ENCODE measurements at places on chromosomes 4 and X.

GRCh38 chr4:166838975-166839614 is 395.2 kb downstream of the SPOCK3 start:
- DNase-seq, result no peak

- DNase-seq, result no peak
Measured at GRCh38 chr4:28373601-28374000, 1513.0 kb downstream of the STIM2 start.

DNA sequence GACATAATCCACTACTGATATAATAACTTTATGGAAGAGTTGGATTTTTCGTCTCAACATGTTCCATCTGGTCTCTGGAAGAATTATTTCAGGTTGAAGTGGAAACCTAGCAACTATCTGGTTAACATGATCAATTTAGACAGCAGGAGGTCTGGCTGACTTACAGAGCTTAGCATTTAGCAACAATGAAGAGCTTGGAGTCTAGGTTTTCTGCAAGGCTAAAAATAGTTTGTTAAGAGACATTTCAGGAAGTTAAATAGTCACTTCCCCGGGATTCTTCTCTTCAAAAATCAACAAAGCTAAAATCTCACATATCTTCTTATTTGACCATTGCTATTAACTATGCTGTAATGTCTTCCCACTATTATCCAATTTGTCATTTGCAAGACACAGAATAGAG is 418.6 kb upstream of the DIPK2B start:
- DNase-seq, result no peak

- no peak for DNase-seq
Measured at GRCh38 chr4:119906277-119906676, 160.4 kb downstream of the MAD2L1 start.

DNA sequence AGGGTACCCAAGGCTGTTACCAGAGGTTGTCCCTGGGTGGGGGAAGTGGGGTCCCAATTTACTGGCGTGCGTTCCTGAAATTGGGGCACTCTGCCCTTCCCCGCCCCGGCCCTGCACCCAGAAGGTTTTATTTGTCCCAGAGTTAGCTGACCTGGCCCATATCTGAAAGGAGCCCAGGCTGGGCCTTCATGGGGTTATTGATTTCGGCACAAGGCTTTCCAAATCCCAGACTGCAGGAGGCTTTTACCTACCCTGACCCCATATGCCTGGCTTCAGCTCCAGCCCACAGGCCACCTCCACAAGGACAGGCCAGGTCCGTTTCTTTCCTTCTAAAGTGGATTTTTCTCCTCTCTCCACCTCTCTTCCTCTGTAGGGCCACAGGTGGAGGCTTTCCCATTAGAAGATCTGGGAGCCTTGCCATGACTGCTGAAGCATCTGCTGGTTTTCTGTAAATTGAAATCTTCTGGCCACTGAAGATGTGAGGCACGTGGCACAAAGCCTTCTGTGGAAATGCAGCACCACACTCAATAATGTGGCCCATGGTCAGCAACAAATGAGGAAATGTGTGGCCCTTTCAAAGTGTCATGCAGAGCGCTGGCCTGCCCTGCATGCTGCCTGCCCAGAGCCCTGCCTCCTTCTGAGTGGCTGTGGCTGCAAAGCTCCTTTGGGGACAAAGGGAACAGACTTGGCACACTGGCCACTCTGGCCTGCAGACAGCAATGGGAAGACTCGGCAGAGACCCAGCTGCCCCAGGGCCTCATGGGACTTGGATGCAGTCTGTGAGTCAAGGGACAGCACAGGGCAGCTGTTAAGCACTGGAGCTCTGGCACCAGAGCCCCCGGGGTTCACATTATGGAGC is 43.1 kb upstream of the MTM1 start:
- DNase-seq, result no peak

- DNase-seq, result no peak
Measured at GRCh38 chrX:77114501-77114900, 332.7 kb upstream of the FGF16 start.

GRCh38 chr4:47017494-47017893 is 13.9 kb upstream of the GABRB1 start:
- no peak for DNase-seq

- no peak for DNase-seq
Measured at GRCh38 chrX:153779891-153780677, 757 bp upstream of the SRPK3 start.

DNA sequence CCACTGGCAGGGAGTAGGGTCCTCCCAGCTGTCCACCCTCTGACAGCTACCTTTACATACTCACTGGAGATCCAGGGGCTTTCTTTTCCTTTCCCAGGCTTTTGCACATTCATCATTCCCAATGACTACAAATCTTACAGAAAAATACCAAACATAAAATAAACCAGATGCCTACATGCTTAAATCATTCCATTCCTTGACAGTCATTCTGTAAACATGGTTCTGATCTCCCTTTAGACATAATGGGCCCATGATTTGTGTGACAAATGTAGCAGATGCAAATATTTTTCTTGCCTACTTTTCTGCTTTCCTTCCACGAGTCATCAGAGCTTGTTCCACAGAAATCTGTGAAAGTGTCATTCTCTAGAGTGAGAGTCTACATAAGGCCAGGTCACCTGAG is 207.0 kb downstream of the IDS start:
- DNase-seq, result no peak

DNA sequence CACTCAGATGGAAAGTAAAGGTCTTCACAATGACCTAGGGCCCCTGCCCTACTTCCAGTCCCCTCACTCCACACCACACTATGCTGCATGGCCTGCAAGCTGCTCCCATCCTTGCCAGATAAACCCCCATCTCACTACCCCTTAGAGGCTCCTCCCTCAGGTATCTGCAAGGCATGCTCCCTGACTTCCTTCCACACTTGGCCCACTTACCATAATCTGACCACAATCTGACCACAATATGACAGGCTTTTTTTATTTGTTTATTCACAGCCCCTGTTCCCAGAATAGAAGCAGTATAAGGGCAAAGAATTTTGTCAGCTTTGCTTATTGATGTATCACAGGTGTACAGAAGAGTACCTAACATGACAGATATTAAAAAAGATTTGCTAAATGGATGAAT is 124.7 kb downstream of the CAMK2D start:
- DNase-seq, result no peak

- DNase-seq, result peak; percentile 75
Measured at GRCh38 chrX:13463608-13464007, 105.8 kb upstream of the EGFL6 start.

- DNase-seq, result no peak
Measured at GRCh38 chr4:122346036-122346435, 32.8 kb upstream of the ADAD1 start.

- DNase-seq, result peak; percentile 82
Measured at GRCh38 chrX:125205918-125206665, 113.6 kb upstream of the TEX13C start.

- no peak for DNase-seq
Measured at GRCh38 chr4:138239491-138239890, 2.7 kb downstream of the SLC7A11 start.

GRCh38 chr4:42566835-42567234 is 90.1 kb downstream of the ATP8A1 start:
- DNase-seq, result no peak

- DNase-seq, result peak; percentile 76
Measured at GRCh38 chr4:78057135-78057599, at the start of gene FRAS1. Gene FRAS1, plus strand, starts transcription at chr4:78057323. Its CDS starts 687 bp downstream, at chr4:78058010.

DNA sequence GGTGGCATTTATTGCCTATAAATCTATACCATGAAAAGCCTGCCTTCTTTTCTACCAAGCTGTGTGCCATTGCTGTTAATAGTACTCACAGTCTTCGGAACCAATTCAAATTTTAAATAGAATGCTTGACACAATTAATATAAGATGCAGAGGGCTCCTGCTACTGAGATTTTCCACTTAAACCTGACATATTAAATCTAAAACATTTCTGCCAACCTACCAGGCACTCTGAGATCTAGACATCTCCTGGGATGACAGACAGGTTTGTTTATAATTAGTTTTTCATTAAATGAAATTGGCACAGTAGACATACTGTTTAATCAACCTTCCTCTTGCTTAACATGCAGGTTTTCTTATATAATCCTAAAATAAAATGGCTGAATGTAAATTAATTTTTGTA is 117.3 kb upstream of the CBR4 start:
- no peak for DNase-seq

- DNase-seq, result no peak
Measured at GRCh38 chr4:122576261-122577188, 44.3 kb downstream of the IL21 start.

GRCh38 chr4:20354120-20354519 is 102.4 kb downstream of the SLIT2 start:
- DNase-seq, result no peak

- peak; percentile 13 for DNase-seq
Measured at GRCh38 chrX:43949669-43950068, 23.5 kb downstream of the NDP start.

DNA sequence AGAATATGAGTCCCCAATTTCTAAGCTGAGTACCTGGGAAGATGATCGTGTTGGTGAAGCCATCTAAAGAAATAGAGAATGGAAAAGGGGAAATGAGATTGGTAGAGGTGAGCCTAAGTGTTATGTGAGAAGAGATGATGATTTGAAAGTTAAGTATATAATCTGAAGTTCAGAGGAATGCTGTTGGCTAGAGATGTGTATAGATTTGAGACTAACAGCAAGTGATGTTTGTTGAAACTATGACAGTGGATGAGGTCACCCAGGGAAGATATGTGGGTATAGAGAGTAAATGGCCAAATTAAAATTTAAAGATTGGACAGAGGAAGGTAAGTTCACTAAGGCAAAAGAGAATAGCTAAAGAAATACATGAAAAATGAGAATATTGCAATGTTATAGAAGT is 324.2 kb downstream of the MAPK10 start:
- DNase-seq, result no peak

DNA sequence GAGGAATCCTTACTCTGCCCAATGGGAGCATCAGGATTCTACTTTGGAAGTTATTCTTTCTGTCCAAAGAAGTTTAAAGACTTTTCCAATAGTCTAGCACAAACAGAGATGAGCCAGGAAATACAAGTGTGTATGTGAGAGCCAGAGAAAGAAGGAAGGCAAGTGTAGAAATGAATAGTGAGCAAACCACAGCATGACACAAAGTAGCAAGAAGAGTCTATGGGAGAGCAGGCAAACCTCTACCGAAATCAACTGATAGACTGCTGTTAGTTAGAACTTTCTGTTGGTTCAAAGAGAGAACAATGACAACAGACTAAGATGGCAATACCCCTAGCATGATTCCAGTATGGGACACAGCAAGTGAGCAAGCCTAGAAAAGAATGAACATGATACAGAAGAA is 16.1 kb upstream of the GPR34 start:
- no peak for DNase-seq

DNA sequence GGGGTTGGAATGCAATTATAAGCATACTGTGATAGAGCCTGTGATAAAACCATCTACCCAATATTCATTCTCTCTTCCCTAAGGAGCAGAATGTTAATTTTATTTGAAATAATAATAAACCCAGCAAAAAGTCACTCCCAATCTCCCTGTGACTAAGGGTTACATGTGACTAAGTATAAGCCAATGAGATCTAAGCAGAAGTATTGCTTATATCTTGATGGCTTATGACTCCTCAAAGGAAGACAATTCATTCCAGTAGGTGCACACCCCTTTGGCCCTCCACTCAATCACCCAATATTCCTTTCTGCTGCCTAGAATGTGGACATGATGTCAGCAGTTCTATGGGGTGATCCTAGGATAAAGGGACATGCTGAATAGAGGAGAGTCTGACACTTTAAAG is 224.6 kb downstream of the ADAMTS3 start:
- DNase-seq, result no peak

DNA sequence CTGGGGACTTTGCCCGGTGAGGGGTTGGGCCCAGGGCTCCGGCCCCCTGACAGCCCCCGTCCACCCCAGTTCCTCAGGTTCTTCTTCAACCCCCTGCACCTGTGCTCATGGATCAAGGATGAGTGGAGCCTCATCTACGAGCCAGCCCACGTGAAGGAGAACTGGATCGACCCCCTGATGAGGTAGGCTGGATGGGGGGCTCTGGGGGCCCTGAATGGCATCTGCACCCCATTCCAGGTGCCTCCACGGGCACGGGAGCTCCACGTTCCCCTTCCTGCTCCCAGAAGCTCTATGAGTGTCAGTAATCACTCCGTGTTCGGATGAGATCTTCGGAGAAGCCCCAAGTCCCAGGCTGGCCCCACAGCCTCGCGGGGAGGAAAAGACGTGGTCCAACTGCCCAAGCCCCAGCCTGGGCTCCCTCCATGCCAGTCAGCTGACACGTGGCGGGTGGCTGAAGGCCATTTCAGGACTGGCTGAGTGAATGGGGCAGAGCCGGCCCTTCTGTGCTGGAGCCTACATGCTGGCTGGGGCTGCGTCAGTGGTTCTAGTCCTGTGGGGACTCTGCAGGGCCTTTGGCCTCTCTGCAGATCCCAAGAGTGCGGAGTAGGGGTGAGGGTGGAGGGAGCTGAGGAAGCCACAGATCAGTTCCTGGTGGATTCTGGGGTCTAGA is 24.4 kb downstream of the CFAP99 start:
- no peak for DNase-seq

DNA sequence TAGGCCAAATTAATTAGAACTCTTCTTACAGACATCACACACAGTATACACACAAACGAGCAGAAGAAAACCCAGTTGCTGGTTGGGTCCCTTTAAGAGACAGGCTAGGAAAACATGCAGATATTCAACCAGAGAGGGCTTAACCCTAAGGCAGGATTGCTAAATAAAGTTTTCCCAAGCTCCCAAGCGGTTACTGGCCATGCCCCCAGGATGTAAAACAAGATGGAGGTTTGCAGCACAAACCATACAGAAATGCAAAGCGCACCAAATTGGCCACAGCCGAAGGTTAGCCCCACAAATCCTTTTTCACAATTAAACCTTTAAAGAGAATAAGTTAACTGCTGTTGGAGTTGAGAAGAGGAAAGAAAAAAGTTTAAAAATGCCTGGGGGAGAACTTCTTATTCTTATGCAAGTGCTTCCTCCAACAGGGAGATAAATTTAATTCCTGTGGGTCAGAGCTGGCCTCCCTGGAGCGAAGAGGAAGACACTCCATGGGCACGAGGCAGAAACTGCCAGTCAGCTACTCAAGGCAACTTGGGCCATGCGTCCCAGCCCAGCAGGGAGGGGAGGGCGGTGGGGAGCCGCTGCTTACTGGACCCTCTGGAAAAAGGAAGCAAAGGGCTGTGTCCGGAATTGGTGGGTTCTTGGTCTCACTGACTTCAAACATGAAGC is 167.6 kb upstream of the ARSJ start:
- DNase-seq, result no peak

DNA sequence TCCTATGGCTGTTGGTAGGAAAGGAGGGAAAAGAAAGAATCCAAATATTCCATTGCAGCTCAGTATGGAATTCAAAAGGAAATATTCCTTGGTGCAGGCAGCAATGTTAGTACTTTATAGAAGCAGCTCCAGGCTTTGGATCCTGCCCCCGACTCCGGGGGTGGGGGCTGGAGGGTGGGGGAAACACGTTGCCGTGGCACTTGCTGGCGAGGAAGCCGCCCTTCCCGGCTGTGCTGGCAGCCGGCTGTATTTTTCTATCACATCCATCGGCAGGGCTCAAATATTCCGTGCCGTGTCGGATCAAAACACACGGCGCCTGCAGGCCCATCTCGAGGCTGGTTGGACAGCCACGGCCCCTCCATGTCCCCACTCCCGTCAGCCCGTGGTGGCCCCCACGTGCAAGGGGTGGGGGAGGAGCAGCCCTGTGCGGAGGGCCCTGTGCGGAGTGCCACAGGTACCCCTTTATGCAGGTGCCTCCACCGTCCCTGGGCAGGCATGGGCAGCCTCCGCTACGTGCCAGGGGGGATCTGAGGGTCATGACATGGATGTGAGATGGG is 5.8 kb downstream of the ADRA2C start:
- DNase-seq, result no peak
